ENCODE measurements at places on chromosomes 4 and X. TPM values are rescaled to one million over a fixed set of nuclear protein-coding genes. Genes with fewer than 3 reads are reported as not detected.

FHL1 gene
- total RNA-seq = 1,025 TPM

PF4V1 gene
- not detected for total RNA-seq

ANK2 gene
- 318 TPM for total RNA-seq

CT47A7 gene
- not detected for total RNA-seq

GRIA2 gene
- not detected for total RNA-seq

EDA2R gene
- 0.94 TPM for total RNA-seq

TGIF2LX gene
- total RNA-seq = not detected

RHOXF1 gene
- 0.29 TPM for total RNA-seq

DUX4 gene
- total RNA-seq = not detected

FHIP1A gene
- 13.0 TPM for total RNA-seq

EDA gene
- 13.7 TPM for total RNA-seq

ELOVL6 gene
- 7.2 TPM for total RNA-seq

EGFL6 gene
- total RNA-seq = not detected

CCKAR gene
- total RNA-seq = not detected

RS1 gene
- not detected for total RNA-seq

FDCSP gene
- total RNA-seq = not detected

F8A3 gene
- 5.9 TPM for total RNA-seq
